ENCODE measurements at places on chromosomes 11 and 22.
A peak's percentile ranks its signal among the peaks of the same experiment; 100 is the strongest.

DNA sequence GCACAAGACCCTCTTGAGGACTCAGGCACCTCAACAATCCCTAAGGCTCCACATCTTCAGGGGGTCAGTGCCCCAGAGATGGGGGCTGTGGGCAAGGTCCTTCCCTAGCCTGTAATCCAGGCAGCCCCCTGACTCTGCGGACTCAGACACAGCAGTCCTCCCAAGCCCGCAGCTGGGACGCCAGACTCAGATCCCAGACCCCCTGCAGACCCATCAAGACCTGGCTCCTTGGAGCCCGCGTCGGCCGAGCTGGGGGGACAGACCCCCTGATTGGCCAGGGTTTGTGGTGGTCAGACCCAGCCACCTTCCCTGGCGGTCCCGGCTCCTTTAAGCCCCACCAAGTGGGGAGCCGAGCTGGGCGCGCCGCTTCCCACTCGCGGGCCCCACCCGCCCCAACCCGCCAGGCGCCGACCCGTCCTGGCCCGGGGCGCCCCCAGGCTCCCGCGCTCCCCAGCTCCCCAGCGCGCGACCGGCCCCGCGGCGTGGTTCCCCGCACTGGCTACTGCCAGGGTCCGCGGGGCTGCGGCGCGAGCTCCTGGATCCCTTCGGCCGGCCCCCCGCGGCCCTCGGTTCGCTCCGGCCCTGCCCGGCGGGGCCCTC is 458 bp downstream of the OSBPL5 start:
- no peak for DNase-seq

GRCh38 chr11:47127213-47127612 is 49.5 kb downstream of the ARFGAP2 start:
- DNase-seq: no peak

DNA sequence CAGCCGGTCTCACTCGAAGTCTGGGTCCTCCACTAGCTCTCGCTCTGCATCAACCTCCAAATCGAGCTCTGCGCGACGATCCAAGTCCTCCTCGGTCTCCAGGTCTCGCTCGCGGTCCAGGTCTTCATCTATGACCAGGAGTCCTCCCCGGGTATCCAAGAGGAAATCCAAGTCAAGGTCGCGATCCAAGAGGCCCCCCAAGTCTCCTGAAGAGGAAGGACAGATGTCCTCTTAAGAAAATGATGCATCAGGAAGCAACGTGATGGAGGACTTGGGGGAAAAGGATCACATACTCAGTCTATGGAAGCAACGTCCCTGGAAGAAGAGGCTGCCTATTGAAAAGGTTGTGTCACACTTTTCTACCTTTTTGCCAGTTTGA is 1.1 kb downstream of the SRSF8 start:
- DNase-seq: no peak

- DNase-seq: no peak
Measured at GRCh38 chr22:28907311-28908008, 24.1 kb downstream of the ZNRF3 start.

- no peak for DNase-seq
Measured at GRCh38 chr22:29768052-29768693, 1.0 kb downstream of the UQCR10 start.

GRCh38 chr22:49152127-49152938 is 675.3 kb downstream of the BRD1 start:
- no peak for DNase-seq

DNA sequence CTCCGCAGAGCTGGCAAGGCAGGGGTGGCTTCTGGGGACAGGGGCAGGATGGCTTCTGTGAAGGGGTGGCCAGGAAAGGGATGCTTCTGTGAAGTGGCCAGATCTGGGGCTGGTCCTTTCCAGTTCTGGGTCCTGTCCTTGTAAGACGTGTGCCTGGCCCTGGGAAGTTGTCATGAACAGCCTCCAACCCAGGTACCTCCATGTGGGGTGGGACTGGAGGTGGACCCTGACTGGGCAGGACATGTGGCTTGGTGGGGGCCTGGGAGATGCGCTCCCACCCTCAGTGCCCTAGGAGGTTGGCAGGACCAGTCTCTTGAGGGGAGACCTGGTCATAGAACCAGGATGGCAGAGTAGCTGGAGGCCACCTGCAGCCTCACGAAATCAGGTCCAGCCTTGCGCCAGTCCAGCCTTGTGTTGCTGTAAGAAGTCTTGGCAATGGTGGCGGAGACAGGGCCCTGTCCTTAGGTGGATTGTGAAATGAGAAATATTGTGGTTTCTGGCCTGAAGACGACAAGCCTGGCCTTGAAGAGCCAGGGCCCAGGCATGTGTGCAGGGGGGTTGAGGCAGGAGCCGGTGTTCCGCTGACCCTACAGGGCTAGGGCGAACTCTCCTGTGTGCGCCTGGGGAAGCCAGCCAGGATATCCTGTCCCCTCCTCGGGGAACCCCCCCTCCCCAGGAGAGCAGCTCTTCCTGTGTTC is 2.6 kb downstream of the KCNQ1 start:
- no peak for DNase-seq

GRCh38 chr11:74575999-74576398 is 16.4 kb upstream of the POLD3 start:
- no peak for DNase-seq

GRCh38 chr22:33747576-33748180 is 172.6 kb downstream of the LARGE1 start:
- no peak for DNase-seq

- no peak for DNase-seq
Measured at GRCh38 chr11:4881860-4882500, at the start of gene OR51T1. Gene OR51T1, plus strand, starts transcription at chr11:4881900. Its CDS starts 0 bp downstream, at chr11:4881900.

DNA sequence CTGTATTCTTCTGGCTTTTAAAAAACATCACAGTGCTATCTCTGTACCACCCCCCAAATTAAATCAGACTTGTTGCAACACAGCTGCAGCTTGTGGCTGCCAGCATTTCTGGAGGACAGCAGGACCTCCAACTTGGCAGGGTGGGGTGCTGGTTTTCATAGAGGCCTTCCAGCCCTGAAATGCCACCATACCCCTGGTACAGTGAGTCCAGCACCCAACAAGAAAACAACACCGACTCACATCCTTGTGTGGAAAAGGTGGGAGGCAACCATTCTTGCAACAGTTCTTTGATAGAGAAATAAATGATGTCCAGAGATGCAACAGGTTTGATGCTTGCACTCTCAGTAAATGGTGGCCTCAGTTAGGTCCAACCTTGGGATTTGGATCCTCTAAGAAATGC is 96.0 kb downstream of the ABTB2 start:
- DNase-seq: no peak

- no peak for DNase-seq
Measured at GRCh38 chr11:62372871-62373270, 35.6 kb downstream of the ASRGL1 start.

DNA sequence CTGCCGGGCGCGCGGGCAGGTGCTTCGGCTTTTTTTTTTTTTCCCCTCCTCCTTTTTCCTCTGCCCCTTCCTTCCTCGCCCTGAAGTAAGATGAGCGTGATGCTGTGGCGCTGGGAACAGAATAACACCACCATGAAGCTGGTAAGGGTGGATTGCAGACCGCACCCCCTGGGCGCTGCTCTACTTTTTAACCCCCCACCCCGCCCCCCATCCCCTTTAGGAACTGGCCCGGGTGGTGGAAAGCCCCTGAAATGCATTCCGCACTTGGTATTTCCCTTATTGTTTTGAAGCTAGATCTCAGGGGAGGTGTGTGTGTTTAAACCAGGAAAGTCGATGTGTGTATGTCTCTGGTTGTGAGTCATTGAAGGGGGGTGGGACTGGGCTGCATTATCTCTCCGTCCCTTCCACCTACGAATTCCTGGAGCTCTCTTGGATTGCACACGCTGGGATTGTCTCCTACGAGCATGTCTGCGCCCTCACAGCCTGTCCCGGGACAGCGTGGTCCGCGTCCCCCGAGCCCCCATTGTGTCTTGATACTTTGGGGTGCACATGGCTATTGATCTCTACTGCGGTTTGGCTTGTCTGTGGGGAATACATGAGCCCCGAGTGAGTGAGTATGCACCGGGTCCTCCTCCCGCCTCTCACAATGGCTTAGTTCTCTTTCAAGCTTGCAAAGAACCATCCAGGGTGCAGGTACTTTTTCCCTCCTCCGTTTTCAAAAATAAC is 64.9 kb downstream of the NAV2 start:
- DNase-seq: no peak

DNA sequence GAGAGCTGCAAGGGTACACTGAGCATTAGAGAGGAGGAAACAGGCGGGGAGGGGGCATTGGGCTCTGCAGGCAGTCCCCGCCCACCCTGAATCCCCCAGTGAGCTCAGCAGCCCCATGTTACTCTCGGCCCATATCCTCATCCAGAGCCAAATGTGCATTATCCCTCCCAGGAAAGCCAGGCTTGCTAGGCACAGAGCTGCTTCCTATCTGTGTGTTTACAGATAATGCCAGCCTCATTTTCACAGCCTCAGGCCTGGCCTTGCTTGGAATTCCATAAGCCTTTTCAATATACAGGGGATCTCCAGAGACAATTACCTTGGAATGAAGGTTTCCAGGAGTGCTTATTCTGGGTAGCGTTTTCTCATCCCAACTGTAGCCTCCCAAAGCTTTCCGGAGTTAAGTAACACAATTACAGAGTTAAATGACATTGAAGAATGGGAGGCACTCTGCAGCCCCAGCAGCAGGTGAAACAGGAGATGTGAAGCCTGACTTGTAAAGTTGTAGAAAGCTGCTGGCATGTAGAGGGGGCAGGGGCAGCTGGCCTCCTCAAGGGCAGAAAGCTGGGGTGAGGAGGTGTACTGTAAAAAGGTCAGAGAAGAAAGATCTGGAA is 91.5 kb upstream of the TBCEL start:
- DNase-seq: no peak

- peak; percentile 22 for DNase-seq
Measured at GRCh38 chr11:105108247-105108646, 31.3 kb downstream of the CARD18 start.

- no peak for DNase-seq
Measured at GRCh38 chr11:118442908-118443589, 6.8 kb downstream of the KMT2A start.

- DNase-seq: no peak
Measured at GRCh38 chr11:79078456-79078855, 362.4 kb downstream of the TENM4 start.

DNA sequence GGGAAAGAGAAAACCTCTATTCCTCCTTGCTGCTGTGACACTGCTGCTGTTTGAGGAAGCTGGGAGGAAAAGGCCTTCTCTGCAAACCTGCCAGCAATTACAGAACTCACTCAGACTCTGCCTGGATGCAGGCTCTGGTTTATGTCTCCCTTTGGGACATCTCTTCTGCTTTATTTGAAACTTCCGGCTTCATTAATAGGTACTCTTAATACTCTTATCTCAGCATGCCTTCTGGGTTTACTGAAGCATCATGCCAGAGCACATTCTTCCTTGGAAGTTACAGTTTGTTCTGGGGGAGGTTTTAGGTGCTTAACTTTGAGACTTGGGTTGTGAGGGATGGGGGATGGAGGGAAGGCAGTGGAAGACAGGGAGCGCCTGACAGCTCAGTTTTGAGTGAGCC is 79.9 kb downstream of the NAV2 start:
- no peak for DNase-seq

DNA sequence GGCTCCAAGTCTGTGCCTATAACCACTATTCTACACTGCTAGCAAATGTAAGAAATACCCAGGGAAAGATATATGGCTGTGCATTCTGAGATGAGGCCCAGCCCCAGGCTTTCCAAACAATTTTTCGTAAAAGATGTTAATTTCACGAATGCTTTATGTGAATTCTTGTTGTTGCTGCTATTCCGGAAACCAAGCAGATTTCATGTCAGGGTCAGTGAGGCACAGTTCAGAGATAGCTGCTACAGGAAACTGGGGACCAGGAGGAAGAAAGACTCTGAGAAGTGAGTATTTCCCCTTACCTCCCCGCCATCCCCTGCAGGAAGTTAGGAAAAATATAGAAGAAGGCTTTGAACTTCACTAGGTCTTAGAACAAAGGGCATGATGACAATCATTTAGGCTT is 84.7 kb upstream of the TP53I11 start:
- DNase-seq: no peak

GRCh38 chr11:75561426-75562047 is 516 bp upstream of the SERPINH1 start:
- DNase-seq: no peak
